ENCODE measurements at places on chromosomes 3 and 15.
A peak's percentile ranks its signal among the peaks of the same experiment; 100 is the strongest.

GRCh38 chr15:39959411-39959810, 25.5 kb downstream of the EIF2AK4 start:
- no peak for DNase-seq

- no peak for DNase-seq
Measured at GRCh38 chr15:56736881-56737707, 3.8 kb upstream of the ZNF280D start.

DNA sequence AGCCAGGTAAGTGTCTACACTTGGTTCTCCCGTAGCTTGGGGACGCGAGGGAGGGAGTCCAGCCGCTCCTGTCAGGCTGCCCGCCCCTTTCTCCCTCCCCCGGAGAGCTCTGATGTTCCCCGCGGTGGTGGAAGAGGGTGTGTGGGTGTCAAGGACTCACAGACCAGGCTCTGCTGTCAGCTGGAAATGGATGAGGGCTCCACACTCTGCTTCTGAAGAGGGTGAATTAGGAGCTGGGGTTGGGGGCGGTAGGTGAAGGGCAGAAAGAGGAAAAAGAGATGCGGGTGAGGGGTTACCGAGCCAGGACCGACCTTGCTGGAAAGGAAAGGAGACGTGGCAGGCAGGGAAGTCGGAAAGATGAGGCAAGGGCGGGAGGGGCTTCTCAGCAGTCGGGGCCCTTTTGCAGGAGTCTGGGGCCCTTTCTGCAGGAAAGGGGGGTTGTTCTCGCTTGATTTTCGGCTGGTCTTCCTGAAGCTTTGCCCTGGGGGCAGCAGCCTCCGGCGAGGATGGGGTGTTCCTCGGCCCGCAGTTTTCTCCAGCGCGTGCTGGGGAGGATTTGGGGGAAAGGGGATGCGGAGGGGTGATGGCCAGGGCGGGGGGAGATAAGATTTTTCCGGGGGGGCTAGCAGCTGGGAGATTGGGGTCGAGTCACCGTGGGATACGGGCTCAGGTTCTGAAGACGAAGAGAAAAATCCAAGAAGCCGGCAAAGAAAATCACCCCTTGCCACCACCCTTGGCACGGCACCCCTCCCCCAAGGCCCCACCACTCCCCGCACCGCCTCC, 602 bp upstream of the BAHD1 start:
- DNase-seq = peak; percentile 46

GRCh38 chr3:107973152-107973551, 117.7 kb downstream of the CD47 start:
- no peak for DNase-seq

DNA sequence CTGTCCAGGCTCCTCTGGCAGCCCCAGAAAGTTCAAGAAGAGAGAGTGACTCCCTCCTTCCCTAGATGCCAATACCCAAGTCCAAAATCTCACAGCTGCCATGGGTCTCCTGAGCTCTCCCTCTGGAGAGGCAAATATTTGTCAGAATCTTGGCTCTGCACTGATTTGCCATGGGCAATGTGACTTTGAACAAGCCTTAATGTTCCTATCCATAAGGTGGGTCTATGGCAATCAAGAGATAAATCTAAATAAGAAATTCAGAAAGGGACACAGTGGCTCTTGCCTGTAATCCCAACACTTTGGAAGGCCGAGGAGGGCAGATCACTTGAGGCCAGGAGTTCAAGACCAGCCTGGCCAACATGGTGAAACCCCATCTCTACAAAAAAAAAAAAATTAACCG, 12.4 kb upstream of the WNT7A start:
- DNase-seq = no peak

GRCh38 chr3:27358372-27358771, 10.8 kb downstream of the NEK10 start:
- DNase-seq = no peak
